ENCODE measurements at places on chromosomes 7 and 10. TPM values are rescaled to one million over a fixed set of nuclear protein-coding genes. Genes with fewer than 3 reads are reported as not detected.

GRCh38 chr10:114343623-114344505, 60.4 kb downstream of the AFAP1L2 start:
- DNase-seq = no peak

- no peak for DNase-seq
These were observed 75.3 kb upstream of the CPXM2 start for GRCh38 chr10:123966896-123967231.

DNA sequence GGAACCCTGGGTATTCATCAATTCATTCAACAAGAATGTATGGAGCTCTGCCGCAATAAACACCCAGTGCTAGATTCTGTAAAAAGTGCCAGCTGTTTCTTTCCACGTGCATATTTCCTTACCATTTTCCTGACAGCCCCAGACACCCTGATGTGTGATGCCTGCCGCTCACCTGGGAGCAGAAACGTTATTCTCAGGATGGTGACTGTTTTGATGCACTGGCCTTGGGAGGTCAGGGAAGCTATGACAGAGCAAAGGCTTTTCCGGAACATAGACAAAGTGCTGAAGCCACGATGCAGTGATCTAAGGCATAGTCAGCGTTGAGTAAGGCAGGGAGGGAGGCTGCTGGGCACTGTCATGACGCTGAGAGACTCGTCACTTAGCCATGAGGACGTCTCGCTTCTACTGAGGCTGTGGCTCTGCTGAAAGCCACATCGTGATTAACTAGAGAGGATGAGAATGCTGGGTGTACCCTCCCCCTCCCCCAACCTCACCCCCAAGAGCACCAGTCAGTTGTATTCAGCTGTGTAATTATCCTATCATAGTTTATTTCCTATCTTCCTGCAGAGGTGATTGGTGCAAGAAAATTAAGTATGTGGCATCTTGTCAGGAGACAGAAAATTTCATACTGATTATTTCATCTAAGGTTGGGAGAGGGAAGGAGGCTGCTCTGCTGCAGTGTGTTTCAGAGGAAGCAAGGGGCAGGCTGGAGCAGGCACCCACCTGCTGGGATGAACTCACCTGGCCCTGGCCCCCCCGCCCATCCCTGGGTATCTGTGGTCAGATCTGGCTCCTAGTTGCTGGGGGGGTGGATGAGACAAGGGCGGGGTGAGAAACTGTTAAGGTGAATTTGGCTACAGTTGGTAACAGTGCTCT, 48.8 kb upstream of the SMNDC1 start:
- no peak for DNase-seq

- DNase-seq = no peak
These were observed 23.7 kb upstream of the KLF6 start for GRCh38 chr10:3808689-3809199.

- no peak for DNase-seq
These were observed 621.2 kb downstream of the REEP3 start for GRCh38 chr10:64142395-64142794.

GRCh38 chr7:100371561-100372171, 1.6 kb upstream of the PILRA start:
- DNase-seq = peak; percentile 73

GRCh38 chr10:11225935-11226334, 208.3 kb downstream of the CELF2 start:
- no peak for DNase-seq

- DNase-seq = no peak
These were observed 20.3 kb upstream of the LIPM start for GRCh38 chr10:88782222-88782621.

GRCh38 chr10:22321924-22322640, 1.2 kb downstream of the BMI1 start:
- no peak for DNase-seq

DNA sequence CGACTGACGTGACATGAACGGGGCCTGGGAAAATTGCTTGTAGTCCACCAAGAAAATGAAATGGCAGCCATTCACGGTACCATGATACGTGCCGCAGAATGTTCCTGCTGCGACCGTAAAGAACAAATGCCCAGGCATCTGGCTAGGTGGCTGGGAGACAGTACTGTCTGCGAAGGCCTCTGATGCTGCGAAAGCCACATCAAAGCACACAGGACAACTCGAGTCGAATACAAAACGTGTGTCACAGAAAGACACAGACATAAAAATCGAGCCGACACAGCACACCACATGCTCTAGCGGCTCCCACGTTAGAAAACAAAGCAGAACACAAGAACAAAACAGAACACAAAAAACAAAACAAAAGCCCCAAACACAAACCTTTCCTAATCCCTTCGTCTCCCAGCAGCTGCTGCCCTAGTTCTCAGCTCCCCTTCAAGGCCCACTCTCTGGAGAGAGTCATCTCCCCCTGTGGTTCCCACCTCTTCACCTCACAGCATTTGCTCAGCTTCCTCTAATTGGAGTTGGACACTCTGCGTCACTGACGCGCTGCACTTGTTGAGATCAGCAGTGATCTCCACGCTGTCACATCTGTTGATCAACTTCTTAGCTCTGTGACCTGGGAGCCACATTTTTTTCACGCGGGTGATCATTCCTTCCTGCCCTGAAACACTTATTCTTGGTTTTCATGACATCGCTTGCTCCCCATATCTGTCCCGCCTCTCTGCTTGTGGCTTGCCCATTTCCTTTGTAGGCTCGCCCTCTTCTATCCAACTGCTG, 112.2 kb downstream of the CLEC2L start:
- no peak for DNase-seq

Gene FXYD4
- total RNA-seq = not detected

Gene CLRN3
- total RNA-seq = 0.29 TPM

GRCh38 chr10:7493996-7494395, 83.2 kb upstream of the SFMBT2 start:
- DNase-seq = no peak

DNA sequence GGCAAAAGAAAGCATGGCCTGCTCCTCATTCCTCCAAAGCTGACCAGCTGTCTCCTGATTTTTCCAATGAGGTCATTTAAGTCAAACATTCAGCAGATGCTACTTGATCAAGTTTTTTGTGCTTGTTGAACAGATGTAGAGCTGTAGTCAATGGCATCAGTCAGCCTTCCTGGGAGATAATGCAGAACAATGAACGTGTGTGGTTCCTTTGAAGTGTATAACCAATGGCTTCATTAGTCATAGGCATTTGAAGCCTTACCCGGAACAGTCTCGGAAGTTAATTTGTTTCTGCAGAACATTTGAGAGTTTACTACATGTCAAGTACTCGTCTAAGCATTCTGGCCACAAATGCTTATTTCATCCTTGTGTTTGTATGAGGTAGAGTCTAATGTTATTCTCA, 227.1 kb downstream of the ADRA2A start:
- no peak for DNase-seq

DNA sequence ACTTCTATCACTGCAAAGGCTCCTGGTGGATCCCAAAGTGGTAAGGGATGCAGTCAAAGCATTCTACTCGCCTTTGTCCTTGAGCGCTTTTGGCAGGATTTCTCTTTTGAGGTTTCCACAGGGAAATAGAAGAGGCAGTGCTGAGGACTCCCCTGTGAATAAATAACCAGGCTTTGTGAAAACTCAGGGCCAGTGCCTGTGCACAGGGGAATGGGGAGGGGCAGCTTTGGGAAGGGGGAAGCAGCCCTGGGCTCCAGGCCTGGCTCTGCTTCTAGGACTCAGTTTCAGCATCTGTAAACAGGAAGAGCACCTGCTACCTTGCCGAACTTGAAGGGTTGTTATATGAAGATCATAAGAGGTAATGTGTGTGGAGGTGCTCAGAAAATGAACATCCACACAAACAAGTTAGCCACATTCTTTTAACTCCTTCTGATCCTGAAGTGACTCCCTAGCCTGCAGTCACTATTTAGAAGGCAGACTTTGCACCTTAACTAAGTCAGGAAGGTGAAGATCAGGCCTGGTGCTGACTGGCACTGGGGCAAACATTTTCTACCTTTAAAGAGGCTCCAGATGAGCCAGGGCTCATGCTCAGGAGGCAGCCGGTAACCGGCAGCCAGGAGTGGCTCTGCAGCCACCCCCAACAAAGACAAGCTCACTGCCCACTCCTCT, 22.5 kb upstream of the MMP21 start:
- DNase-seq = no peak

DNA sequence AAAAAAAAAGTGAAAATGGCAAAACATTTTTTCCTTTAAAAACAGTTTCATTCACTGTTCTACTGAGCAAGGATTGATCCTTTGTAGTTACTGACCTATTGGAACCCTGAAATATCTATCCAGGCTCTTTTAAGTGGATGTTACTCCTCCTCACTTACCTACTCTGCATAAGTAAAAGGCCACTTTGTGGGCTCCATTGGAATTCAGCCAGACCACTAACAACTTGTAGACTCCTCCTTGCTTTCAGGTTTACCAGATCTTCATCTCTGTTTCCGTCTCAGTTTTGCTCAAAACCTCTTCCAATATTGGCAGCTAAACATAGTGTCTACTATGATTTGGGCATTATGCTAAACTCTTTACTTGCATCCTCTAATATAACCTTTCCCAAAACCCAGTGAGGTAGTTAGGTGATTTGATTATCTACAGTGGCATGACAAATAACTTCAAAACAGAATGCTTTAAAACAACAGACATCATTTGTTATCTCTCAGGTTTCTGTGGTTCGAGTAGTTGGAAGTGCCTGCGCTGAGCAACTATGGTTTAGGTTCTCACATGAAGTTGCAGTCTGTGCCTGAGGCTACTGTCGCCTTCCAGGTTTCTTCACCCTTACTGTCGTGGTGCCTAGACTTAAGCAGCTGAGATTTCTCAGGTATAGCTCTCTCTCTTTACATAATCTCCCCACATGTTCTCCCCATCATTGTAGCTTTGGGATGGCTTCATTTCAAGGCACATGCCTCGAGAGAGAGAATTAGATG, 698.2 kb downstream of the REEP3 start:
- no peak for DNase-seq

GRCh38 chr7:87105401-87105800, 45.9 kb upstream of the ELAPOR2 start:
- no peak for DNase-seq

GRCh38 chr7:69780379-69780778, 182.1 kb downstream of the AUTS2 start:
- DNase-seq = no peak

Gene CYP3A7
- total RNA-seq = not detected

Gene FAM25C
- total RNA-seq = not detected

DNA sequence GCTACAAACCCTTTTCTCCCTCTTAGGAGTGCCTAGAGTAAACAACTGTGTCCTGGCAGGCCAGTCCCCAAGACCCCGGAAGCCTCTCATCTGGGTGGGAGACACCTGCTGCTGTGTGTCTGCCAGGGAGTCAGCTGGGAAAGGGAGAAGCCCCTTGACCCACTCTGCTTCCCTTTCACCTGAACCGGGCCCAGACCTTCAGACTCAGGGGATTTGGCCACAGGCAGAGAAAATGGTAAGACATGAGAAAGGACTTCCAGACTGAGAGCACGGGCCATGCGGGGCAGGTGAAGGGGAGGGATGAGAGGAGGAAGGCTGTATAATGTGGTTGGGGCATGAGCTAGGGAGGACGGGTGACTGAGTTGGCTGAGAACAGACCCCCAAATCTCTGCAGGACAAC, 36.0 kb upstream of the NPFFR1 start:
- no peak for DNase-seq

Gene LEP
- total RNA-seq = 784 TPM

GRCh38 chr7:101468546-101469275, 106.0 kb downstream of the COL26A1 start:
- DNase-seq = no peak

DNA sequence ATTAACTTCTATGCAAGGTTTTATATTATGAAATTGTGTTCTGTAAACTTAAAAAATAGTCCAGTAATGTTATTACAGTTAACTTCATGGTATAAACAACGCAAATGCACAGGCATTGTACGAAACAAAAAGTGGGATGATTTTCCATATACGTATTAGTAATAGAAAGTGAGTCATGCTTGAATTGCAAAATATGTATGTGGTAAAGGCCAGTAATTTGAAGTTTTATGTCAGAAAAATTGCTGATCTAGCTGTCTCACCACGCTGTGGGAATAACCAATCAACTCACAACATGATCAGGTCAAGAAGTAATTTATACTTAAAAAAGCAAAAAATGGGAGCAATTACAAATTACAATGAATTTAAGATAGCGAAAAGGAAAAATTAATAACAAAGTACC, 37.0 kb upstream of the GLI3 start:
- no peak for DNase-seq

- peak; percentile 14 for DNase-seq
These were observed 213.9 kb upstream of the SH2B2 start for GRCh38 chr7:102072636-102073209.

- no peak for DNase-seq
These were observed 34.9 kb upstream of the KIAA1217 start for GRCh38 chr10:24174014-24174413.

Gene OLAH
- 2.0 TPM for total RNA-seq

- no peak for DNase-seq
These were observed 75.5 kb downstream of the LRMDA start for GRCh38 chr10:75506930-75507329.

Data from mesenteric fat pad (tissue), 1 donor.